ENCODE measurements at places on chromosomes 2 and 18. TPM values are rescaled to one million over a fixed set of nuclear protein-coding genes. Genes with fewer than 3 reads are reported as not detected.

GRCh38 chr18:57753063-57753462, 50.1 kb downstream of the ATP8B1 start:
- no peak for DNase-seq

The SERPINB12 gene
- not detected for total RNA-seq

DNA sequence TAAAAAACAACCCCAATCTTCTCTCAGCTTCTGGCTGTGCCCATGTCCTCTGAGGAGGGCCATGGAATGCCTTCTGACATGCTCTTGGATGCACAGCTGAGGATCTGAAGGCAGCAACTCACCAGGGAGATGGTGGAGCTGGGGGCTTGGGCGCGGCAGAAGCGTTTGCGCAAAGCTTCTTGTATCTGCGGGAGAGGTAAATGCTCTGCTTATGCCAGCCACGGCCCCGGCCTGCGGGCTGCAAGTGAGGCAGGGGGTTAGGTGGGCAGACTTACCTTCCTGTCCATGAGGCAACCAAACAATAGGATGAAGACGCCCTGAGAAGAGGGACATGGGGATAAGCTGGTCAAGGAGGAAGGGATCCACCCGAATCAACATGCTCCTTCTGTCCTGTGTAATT, 36.0 kb upstream of the SELENOI start:
- no peak for DNase-seq

The ZNF521 gene
- not detected for total RNA-seq

GRCh38 chr2:62587592-62587991, 81.6 kb upstream of the TMEM17 start:
- no peak for DNase-seq

The TGFA gene
- total RNA-seq: 4.2 TPM

- no peak for DNase-seq
Observed at GRCh38 chr2:157257312-157258252, at the start of gene GALNT5. Gene GALNT5, plus strand, starts transcription at chr2:157257705. Its CDS starts 378 bp downstream, at chr2:157258083.

- no peak for DNase-seq
Observed at GRCh38 chr2:238106339-238106697, 6.2 kb downstream of the ESPNL start.

DNA sequence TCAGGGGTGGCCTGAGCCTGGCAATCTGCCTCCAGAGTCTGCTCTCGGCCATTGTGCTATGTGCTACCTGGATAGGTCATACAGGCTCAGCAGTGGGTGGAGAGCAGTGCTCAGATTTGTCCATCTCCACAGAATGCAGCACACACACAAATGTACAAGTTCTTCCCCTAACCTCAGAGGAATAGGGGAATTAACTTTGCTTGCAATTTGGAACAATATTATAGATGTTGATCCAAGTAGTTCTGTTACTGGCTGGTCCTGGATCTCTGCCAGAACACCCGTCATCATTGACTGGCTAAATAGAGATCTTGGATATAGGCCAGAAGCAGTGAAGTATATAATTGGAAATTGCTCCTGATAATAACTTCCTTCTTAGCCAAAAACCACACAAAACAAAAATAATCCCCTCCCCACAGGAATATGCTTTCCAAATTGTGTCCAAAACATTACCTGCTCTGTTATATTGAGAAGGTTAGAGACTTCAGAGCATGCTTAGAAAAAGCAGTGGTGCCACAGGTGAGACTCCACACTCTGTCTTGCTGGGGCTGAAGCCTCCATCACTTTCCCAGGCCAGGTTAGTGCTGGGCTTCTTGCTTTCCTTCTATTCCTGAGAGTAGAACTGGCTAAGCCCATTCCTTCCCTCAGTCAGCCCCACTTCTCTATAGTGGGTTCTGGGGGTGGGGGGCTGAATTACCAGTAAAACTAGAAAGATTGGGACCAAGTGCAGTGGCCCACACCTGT, 38.8 kb downstream of the NCAPH start:
- no peak for DNase-seq

- no peak for DNase-seq
Observed at GRCh38 chr2:119864318-119864717, 104.6 kb downstream of the PTPN4 start.

DNA sequence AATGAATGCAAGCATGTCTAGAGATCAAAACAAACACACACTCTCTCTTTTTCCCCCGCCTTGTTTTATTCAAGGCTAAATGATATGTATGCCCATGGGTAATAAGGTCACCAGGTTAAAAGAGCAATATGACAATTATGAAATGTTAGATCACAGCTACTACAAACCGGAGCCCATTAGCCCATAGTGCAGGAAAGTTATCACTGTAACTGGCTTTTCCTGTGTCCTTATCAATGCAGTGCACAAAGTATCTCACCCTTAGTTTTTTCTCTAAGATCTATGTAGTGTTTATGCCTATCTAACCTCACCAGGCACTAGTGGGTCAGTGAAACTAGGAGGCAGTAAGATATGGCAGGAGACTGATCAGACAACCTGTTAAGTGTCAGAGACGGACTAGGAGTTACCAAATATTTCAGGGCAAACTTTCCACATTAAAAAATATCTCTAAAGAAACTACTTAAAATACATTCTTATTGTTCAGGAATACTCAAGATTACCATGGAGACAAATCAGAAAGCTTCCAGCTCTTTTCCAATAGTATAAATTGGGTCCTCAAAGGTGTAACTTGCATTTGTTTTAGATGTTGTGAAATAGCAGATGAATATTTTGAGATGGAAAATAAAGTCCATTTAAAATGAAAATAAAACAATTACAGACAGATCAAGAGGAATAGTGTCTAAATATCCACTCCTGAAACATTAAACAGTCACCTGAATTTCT, 282.2 kb downstream of the EXOC6B start:
- DNase-seq: no peak

DNA sequence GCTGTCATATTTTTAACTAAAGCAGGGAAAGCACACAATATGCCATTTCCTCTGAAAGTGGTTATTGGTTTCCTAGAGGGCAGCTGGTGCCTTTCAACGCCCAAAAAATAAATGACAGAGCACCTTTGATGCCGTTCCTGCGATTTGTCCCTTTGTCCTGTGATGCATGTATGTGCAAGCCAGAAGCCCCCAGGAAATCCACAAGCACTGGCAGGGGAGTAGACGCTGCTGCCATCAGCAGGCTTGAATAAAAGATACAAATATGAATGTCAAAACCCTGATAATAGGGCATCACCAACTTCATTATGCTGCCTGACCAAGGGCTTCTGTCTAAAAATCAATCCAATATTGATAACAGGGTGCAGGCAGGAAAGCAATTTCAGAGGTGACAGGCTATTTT, 246.1 kb downstream of the FBXO15 start:
- DNase-seq: no peak

DNA sequence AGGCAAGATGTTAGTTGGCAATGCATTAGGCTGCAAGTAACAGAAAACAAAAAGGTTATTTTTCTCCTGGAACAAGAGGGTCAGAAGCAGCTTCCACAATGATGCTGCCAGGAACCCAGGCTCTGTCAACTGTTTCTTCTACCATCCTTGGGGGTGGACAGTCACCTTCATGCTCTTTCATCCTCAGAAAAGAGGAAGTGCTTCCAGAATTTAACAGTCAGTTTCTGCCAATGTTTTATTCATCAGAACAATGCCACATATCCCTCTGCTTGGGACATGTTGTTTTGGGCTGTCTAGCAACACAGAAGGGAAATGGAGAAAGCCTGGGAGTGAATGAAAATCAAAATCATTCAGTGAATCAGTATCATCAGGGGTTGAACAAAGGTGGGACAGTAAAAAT, 7.1 kb downstream of the TMEM182 start:
- DNase-seq: no peak

The ANKRD36B gene
- total RNA-seq: 76.6 TPM

DNA sequence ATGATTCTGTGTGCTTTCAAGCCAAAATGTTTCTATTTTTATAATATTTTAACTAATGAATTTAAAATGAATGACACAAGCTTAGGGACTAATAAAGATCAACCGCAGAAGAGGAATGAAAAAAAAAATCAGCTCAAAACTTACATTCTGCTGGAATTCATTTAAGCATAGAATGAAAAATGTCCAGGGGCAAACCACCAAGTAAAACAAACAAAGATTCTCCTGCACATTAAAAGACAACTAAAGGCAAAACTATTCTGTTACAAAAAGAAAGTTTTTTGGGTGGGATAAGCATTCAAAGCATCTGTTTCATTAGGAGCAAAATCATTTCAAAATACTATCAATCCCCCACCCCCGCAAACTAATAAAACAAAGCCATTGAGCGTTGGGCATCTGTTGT, 99.3 kb upstream of the SOX11 start:
- DNase-seq: no peak

DNA sequence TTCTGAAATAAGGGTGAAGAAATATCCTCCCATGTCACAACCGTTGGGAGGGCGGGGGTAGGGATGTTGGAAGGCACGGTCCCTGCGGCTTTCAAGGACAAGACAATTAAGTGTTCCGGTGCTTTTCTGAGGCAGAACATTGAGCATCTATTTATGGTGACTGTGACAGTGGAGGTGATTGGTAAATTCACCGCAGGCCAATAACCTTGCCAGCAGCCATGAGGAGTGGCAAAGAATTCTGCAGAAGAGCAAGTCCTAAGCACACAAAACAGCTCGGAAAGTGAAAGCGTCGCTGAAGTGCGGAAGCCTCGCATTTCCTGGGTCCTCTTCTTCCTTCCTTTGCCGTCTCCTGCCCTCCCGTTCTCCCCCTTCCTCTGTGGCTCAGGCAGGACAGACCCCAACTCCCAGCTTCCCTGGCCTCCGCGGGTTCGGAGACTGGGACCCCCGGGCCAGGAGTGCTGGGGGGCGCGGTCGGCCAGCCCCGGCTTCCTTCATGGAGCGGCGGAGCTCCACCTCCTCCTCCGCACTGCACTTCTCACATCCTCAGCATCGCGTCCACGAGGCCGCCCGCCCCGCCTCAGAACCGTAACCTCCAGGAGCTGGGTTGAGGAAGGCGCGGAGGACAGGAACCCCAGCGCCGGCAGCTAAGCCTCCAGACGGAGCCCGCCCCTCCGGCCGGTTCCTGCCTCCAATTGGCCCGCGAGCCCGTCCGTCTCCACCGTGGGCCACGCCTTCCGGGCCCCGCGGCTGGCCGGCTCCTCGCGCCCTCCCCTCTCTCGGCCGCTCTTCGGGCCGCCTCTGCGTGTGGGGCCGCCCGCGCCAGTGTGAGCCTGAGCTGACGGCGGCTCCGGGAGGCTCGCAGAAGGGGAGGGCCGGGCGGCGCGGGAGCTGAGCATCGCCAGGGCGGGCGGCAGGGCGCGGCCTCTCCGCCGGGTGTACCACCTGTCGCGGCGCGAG, at the start of gene ME2:
TSS of gene ME2 (plus strand) at position 774 of the 957 bp plus-strand sequence. CDS start 16,703 bp downstream, outside the sequence.
- DNase-seq: peak; percentile 86

The ABCG8 gene
- not detected for total RNA-seq

- peak; percentile 53 for DNase-seq
Observed at GRCh38 chr18:48455555-48456478, 46.6 kb upstream of the ZBTB7C start.

The GREB1L gene
- not detected for total RNA-seq

The C2orf66 gene
- total RNA-seq: not detected

The REG3G gene
- total RNA-seq: not detected

- DNase-seq: peak; percentile 2
Observed at GRCh38 chr18:1585881-1586488, 681.3 kb downstream of the ADCYAP1 start.

The RGPD3 gene
- 0.47 TPM for total RNA-seq

GRCh38 chr2:183186296-183186695, 62.1 kb downstream of the NUP35 start:
- DNase-seq: no peak
